ENCODE measurements at places on chromosomes 6 and 20.

- DNase-seq: no peak
Observed at GRCh38 chr20:3580412-3580811, 82.8 kb downstream of the GFRA4 start.

GRCh38 chr6:112085286-112086065 lies 1.8 kb downstream of the TUBE1 start:
- no peak for DNase-seq

DNA sequence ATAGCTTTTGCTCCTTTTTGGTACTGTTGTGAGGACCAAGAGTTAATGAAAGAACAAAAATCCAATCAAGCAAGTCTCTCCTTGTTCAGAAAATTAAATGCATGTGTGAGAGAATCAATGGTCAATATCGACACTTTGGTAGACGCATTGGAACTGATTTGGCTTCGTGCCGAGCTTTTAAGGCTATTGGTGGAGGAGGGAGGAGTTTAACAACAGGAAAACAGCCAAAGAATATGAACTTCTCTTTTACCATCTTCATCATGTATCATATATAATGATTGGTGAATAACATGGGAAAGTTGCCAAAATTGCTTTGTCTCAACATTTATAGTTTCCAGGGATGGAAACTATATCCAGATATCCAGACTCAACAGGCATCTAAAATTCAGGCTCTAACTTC lies 266.5 kb upstream of the CITED2 start:
- peak; percentile 71 for DNase-seq

- no peak for DNase-seq
Observed at GRCh38 chr6:47631797-47632196, 66.6 kb upstream of the ADGRF4 start.

- peak; percentile 77 for DNase-seq
Observed at GRCh38 chr6:52399511-52400312, 20.4 kb upstream of the EFHC1 start.

DNA sequence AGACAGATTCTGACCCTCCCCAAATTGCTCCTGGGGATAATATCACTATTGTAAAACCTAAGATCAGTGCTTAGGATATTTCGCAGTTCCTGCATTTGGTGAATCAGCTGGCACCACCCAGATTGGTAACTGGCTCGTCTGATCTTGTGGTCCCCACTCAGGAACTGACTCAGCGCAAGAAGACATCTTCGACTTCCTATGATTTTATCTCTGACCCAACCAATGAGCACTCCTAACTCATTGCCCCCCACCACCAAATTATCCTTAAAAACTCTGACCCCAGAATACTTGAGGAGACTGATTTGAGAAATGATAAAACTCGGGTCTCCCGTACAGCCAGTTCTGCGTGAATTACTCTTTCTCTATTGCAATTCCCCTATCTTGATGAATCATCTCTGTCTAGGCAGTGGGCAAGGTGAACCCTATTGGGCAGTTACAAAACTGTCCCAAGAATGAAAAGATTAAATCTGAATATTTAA lies 55.7 kb upstream of the PRND start:
- DNase-seq: peak; percentile 90

- DNase-seq: peak; percentile 82
Observed at GRCh38 chr20:45011108-45011526, 44.8 kb downstream of the STK4 start.
